GDM1 (cell line): ENCODE measurements at places on chromosomes 13 and 19.

DNA sequence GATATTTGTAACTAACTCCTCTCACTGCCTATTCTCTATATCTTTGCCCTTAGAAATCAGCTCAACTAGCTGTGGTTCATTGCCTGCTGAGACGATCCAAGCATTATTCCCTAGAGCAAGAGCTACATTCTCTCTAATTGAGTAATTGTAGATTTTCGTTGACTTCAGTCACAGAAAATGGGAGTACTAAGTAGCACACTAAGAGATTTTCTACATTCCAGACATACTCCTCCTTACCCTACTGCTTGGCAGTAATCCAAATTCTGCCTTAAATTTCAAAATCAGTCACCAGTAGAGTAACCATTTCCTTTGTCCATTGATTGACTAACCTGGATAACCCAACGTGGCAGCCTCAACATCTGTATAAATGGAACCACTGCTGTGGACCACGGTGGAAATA is 1786.8 kb downstream of the SLITRK5 start:
- no peak for DNase-seq

DNA sequence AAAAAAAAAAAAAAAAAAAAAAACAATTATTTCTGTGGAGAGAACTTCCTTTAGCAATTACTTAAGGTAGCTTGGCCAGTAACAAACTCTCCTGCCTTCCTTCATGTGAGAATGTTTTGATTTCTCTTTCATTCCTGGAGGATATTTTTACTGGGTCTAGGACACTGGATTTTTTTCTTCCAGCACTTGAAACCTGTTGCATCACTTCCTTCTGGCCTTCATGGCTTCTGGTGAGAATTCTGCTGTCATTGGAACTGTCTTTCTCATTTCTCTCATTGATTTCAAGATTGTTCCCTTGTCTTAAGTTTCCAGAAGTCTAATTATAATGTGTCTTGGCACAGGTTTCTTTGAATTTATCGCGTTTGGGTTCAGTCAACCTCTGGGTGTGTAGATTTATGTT is 19.3 kb upstream of the RAB20 start:
- DNase-seq, result no peak

GRCh38 chr13:46906405-46906804 is 9.6 kb upstream of the HTR2A start:
- no peak for DNase-seq

DNA sequence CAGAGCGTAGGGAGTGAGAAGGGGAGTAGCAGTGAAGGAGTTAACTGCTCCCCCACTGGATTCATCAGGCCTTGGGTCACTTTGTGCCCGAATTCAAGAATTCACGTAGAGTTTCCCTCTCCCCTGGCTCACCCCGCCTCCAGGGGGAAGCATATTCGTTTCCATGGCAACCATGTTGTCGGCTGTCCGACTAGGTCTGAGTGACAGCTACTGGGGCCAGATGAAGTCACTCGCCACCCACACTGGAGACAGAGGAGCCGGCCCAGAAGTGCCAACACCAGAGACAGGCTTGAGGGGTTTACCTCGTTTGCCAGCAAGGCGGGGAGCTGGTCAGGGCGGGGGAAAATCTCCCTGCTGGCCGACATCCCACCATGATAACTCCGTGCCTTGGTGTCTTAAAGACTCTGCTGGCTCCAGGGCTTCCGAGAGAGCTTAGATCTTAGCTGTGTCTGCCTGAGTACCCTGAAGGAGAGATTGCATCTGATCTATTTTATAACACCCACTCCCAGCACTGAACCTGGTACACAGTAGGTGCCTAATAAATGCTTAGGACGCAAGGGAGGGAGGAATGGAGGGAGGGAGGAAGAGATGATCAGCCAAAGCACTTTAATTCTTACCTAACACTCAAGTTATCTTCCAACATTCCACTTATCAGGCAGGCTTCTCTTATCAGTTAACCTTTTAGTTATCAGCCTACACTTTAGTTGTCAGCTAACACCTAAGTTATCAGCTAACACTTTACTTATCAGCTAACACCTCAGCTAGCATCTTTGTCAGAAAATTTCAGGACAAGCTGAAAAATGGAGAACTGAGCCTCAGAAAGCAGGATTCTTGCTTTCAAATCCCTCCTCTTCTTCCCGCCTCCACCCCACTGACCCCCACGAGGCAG is 57.2 kb upstream of the ZNRF4 start:
- no peak for DNase-seq

GRCh38 chr13:94974015-94974951 is 261.9 kb upstream of the SOX21 start:
- DNase-seq, result no peak

- DNase-seq, result no peak
These were observed 197.7 kb downstream of the COL4A1 start for GRCh38 chr13:110109140-110109783.

- DNase-seq, result no peak
These were observed 14.3 kb downstream of the BCKDHA start for GRCh38 chr19:41411968-41412265.

DNA sequence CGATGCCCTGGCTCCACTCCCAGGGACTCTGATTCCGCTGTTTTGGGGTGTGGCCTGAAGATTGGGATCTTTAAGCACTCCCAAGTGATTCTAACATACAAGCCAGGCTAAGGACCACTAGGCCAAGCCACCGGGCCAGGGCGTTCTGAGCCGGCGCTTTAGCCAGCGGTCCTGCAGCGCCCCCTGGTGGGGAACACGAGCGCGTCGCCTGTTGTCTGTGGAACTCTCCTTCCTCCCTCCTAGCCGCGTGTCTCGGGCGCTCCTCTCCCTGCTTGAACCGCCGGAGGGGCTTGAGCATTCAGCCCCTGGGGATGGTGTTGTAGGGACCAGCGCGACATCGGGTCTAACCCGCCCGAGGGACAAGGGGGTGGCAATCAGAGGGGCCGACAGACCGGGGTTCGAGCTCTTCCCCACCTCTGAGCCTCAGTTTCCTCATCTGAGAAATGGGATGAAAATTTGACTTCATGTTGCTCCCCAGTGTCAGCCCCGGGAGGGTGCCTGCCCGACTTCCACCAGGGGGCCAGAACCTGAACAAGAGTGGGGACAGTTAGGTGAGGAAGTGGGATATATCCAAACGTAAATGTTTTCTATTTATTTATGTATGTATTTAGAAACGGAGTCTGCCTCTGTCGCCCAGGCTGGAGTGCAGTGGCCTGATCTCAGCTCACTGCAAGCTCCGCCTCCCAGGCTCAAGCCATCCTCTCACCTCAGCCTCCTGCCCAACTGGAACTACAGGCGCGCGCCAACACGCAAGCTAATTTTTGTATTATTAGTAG is 18.0 kb upstream of the PNMA8B start:
- peak; percentile 33 for DNase-seq

DNA sequence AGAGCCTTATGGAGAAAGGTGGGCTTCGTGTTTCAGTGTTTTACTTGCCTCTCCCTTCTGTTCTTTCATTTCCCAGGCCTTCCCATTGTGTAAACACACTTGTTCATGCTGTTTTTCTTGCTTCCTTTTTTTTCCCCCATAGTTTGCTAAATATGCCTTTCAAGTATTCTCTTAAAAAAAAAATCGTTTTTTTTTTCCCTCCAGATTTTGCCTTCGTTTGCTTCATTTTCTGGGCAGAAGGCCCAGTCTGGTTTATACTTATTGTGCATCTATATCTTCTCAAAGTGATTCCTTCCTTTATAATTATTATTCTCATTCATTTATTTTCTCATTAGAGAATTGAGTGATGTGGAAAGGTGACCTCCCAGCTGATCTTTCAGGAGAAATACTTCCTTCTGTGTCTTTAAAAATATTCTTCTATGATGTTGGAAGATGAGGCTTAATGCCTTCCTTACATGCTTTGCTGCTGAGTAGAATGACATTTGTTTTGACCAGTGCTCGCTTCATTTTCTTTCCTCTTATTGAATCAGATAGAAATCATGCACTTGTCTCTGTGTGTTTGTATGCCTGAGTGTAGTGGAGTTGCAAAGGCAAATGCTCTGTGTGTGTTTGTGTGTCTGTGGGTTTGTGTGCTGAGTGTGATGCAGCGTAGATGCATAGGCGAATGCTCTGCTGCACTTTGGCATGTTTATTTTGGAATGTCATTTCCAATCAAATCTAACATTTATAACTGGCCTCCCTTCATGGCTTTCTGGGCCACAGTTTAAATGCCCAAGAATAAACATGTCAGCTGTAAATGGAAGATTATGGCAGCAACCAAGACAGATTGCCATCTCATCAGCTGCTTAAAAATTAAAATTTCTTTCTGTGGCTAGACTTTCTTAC is 591.4 kb downstream of the FGF9 start:
- DNase-seq, result no peak

GRCh38 chr13:80086304-80086721 is 254.6 kb downstream of the SPRY2 start:
- no peak for DNase-seq

DNA sequence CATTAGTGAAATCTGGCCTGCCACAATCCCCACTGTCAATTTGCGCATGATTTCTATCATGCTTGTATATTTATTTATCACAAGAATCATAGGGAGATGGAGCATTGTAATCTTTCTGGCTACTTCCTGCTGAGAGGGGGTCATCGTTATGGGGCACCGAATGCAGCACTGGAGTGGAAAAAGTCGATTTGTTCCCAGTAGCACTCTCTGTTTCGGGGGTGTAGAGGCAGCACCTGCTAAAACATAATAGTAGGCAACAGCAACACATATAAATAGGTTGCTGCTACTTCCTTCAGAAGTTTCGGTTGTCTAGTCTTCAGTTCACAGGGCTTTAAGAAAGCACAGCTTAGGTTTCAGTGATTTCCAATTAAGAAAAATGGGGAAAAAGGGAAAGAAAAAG is 23.4 kb upstream of the CEACAM21 start:
- DNase-seq, result no peak

GRCh38 chr13:25980255-25980654 is 71.6 kb downstream of the SHISA2 start:
- DNase-seq, result no peak

GRCh38 chr19:48424694-48425219 is 21.0 kb upstream of the GRWD1 start:
- DNase-seq, result peak; percentile 34

DNA sequence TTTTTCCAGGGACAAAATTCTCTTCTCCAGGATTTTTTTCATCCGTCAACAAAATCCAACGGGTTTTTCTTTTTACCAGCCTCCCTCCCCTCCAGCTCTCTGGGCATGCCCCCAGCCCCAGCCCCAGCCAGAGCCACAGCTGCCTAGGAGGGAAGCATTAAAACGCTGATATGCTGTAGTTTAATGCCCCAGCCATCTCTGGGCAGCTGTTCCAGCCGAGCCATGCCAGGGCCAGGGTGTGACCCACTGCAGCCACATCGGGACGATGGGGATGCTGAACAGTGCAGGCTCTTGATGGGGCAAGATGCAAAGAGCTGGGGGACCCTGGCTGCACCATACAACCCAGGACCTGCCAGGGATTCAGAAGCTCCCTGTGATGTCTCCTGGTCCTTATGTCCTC is 32.1 kb downstream of the TSHZ3 start:
- DNase-seq, result no peak

- no peak for DNase-seq
These were observed 70.9 kb downstream of the GGACT start for GRCh38 chr13:100517728-100518127.

DNA sequence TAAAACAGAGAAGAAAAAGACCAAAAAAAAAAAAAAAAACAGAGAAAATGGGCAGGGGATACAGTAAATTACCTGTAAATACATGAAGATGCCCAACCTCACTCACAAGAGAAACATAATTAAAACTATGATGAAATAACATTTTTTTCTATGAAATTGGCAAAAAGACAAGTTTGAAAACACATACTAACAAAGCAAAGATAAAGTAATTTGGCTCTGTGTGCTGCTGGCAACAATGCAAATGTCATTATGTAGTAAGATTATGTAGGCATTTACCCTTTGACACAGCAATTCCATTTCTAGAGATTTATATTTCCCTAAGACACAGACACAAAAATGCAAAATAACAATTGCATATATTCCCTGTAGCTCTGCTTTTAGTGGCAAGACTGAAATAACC is 20.2 kb downstream of the ZC3H13 start:
- no peak for DNase-seq

DNA sequence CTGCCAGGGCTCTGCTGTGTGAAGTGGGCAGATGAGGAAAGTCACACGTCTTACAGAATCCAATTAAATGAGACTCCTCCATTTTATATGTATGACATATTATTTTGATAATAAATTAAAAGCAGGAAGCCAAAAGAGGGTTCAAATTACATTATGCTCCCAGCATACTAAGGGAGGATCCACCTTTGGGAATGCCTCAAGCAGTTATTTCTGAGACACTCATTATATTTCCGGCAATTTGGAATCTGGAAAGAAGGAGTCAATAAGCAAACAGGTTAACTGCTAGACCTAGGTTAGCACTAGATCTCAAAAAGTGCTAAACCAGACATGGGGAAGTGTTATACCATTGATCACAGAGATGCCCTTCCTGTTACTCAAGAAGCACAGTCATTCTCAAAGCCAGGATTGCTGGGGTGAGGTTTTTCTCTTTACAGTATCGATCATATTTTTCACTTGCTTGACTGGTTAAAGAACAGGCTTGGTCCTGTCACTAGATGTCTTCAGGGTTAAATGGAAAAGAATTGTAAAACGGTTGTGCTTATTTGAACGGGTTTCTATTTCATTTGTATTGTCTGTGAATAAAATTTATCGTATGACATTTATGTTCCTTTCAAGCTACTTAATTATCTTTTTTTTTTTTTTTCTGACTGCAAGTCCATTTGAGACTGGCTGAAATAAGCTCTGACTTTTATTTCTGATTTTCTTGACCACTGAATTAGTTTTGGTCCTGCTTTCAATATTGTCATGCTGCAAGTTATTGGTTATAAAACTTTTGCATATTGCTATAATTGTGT is 523.2 kb downstream of the KLF12 start:
- DNase-seq, result no peak

GRCh38 chr19:2799273-2800020 is 14.1 kb downstream of the THOP1 start:
- no peak for DNase-seq

DNA sequence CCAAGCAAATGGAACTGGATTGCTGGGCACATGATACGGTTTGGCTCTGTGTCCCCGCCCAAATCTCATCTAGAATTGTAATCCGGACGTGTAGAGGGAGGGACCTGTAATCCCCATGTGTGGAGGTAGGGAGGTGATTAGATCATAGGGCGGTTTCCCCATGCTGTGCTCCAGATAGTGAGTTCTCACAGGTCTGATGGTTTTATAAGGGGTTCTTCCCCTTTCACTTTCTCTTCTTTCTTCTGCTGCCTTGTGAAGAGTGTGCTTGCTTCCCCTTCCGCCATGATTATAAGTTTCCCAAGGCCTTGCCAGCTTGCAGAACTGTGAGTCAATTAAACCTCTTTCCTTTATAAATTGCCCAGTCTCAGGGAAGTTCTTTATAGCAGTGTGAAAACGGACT is 32.6 kb upstream of the MTIF3 start:
- no peak for DNase-seq

GRCh38 chr13:38395497-38395788 is 45.8 kb downstream of the UFM1 start:
- DNase-seq, result no peak

- no peak for DNase-seq
These were observed 1.3 kb downstream of the CCDC8 start for GRCh38 chr19:46411925-46412649.

DNA sequence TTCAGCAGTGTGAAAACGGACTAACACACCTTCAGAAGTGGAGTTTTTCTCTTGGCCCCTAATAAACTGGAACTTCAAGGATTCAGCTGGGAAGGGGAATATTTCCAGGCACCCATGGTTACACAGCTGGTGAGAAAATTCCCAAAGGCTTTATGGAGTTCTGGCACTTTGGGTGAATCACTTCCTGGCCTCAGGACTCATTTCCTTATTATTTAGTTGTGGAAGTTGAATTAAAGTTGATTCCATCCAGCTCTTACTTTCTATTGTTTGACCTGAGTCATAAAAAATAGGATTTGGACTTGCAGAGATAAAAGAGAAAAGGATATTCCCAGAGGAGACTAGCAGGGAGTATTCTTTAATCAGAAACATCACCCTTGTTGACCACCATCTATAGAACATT is 882.1 kb downstream of the UQCRFS1 start:
- no peak for DNase-seq
